ENCODE measurements at places on chromosomes 13 and 19. TPM values are rescaled to one million over a fixed set of nuclear protein-coding genes. Genes with fewer than 3 reads are reported as not detected.

GRCh38 chr13:25864116-25864515, 187.7 kb downstream of the SHISA2 start:
- no peak for DNase-seq

DNA sequence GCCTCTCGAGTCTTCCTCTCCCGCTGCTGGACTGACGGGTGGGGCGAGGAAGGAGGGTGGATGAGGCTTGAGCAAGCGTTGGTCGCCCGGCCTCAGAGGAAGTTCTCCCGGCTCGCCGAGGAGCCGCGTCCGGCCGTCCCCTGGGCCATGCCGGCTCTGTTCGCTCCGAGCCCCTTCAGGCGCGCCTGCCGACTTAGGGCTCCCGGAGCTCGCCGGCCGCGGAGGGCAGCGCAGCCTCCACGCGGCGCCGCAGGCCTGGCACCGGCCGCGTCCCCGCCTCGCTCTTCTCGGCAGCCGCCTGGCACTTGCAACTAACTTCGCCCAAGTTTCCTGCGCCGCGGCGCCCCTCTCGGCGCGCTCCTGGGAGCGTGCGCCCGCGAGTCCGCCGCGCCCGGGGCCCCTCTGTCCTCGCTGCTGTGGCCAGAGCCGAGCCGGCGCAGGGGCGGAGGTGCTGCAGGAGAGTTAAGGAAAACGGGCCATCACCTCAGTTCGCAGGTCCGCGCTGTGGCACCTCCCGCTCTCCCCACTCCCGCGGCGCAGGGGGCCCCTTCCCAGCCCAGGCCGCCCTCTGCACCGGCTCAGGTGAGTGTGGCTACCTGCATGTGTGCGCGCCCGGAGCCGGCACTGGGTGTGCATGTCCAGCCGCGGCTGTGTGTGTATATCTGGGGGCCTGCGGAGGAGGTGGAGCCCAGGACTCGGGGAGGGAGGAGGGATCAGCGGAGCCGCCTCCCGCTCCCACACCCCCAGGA, 641 bp upstream of the SOX21 start:
- DNase-seq, result no peak

GRCh38 chr13:77305266-77305665, 21.6 kb downstream of the MYCBP2 start:
- no peak for DNase-seq

GRCh38 chr19:4075373-4075772, 8.7 kb upstream of the ZBTB7A start:
- no peak for DNase-seq

- DNase-seq, result no peak
Observed at GRCh38 chr13:44096901-44097300, 217.2 kb downstream of the LACC1 start.

MBD3L2 gene
- not detected for total RNA-seq

Data from A172 (cell line).